ENCODE measurements at places on chromosomes 3 and 15. TPM values are rescaled to one million over a fixed set of nuclear protein-coding genes. Genes with fewer than 3 reads are reported as not detected.

ATP13A5 gene
- total RNA-seq = 2.3 TPM

- no peak for DNase-seq
Observed at GRCh38 chr15:89472785-89473256, 23.6 kb downstream of the RHCG start.

DNA sequence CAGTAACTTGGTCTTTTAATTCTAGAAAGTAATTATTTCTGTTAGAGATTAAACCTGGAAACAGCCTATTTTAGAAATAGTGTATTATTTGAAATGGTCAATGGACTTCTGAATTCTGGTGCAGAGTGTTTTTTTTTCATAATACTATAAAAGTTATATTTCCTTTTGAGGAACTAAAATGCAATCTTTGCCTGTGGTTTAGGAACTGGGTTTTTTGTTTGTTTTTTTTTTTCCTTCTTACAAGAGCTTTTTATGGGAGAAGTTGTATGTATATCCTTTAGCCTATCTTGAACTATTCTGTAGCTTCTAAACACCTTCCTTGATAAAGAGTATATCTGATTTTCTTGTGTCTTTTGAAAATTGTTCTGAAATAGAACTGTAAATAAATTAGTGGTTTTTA lies 88.3 kb downstream of the ARIH1 start:
- no peak for DNase-seq

- no peak for DNase-seq
Observed at GRCh38 chr3:149648525-149648924, 9.3 kb downstream of the WWTR1 start.

GOLGA6L9 gene
- total RNA-seq = 7.5 TPM

DNA sequence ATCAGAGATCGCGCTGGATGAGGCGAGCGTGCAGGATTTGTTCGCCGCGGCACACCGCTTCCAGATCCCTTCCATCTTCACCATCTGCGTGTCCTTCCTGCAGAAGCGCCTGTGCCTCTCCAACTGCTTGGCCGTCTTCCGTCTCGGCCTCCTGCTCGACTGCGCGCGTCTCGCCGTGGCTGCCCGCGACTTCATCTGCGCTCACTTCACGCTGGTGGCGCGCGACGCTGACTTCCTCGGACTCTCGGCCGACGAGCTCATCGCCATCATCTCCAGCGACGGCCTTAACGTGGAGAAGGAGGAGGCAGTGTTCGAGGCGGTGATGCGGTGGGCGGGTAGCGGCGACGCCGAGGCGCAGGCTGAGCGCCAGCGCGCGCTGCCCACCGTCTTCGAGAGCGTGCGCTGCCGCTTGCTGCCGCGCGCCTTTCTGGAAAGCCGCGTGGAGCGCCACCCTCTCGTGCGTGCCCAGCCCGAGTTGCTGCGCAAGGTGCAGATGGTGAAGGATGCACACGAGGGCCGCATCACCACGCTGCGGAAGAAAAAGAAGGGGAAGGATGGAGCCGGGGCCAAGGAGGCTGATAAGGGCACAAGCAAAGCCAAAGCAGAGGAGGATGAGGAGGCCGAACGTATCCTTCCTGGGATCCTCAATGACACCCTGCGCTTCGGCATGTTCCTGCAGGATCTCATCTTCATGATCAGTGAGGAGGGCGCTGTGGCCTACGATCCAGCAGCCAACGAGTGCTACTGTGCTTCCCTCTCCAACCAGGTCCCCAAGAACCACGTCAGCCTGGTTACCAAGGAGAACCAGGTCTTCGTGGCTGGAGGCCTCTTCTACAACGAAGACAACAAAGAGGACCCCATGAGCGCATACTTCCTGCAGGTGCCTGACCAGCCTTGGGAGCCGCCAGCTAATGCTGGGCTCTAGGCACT lies 819 bp downstream of the KLHL40 start:
- DNase-seq = no peak

GRCh38 chr3:177396733-177397132 lies 199.5 kb upstream of the TBL1XR1 start:
- DNase-seq = no peak

IL17RE gene
- 22.0 TPM for total RNA-seq

DNA sequence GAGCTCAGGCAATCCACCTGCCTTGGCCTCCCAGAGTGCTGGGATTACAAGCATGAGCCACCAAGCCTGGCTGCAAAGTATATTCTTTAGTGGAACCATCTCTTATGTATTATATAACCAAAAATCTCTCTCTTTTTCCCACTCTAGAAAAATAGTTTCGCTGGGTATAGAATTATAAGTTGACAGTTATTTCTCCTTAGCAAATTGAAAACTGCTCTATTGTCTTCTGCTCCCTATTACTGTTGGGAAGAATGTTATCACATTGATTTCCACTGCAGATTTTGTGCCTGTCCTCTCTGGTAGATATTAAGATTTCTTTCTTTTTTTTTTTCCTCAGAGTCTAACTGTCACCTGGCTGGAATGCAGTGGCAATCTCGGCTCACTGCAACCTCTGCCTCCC lies 10.2 kb upstream of the DHX30 start:
- DNase-seq = no peak

DNA sequence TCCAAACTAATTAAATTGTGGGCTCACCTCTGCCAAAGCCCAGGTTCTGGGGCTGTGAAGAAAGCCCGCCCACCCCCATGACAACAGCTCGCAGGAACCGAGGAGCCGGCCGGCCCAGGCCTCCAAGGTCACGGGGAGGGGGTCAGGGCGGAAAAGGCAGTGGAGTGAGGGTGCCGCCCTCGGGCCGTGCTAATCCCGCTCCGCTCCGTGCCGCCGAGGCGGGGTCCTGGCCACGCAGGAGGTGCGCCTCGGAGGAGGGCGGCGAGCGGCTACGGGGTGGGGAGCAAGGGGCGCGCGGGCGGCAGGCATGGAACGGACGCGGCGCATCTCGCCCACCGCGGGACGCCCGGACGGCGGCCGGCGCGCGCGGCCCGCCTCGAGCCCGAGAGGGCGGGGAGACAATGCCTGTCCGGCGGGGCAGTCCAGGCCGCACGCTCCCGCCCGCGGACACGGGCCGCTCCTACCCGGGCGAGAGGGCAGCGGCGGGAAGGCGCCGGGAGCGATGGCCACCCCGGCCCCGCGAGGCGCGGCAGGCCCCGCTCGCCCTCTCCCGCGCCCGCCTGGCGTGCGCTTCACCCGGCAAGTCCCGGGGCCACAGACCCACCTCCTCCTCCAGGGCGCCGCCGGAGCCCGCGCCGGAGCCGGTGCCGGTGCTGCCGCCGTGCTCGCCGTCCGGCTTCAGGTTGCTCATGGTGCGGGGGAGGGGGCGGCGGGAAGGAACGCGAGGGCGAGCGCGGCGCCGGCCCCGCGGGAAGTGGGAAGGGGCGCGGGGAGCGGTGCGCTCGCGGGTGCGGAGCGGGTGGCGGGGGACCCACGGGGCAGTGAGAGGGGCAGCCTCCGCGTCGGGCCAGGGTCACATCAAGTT lies 528 bp downstream of the RBPMS2 start:
- DNase-seq = no peak

- DNase-seq = no peak
Observed at GRCh38 chr15:83068054-83068453, 1.0 kb upstream of the BTBD1 start.

DNA sequence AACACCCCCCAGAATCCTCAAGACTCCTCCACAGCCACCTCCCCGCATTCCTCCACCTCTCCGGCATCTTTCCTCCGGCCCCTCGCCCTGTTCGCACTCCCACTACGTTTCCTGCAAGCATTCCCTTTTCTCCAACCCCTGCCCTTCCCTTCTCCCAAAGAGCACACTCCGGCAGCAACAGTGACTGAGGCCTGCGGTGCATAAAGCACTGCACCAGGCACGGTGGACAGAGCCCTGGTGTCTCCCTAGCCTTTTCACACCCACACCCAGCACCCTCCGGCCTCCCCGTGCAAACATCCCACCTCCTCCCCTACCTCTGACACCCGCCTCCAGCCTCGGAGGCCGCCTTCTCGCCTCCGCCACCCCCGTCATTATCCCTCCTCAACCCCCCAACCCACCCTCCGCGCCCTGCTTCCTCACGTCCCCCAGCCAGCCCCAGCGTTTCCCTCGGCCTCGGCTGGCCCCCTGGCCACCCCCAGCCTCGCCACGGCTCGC lies 577 bp downstream of the ZNF148 start:
- DNase-seq = no peak

- DNase-seq = no peak
Observed at GRCh38 chr3:137992592-137992991, 17.4 kb upstream of the CLDN18 start.

DNA sequence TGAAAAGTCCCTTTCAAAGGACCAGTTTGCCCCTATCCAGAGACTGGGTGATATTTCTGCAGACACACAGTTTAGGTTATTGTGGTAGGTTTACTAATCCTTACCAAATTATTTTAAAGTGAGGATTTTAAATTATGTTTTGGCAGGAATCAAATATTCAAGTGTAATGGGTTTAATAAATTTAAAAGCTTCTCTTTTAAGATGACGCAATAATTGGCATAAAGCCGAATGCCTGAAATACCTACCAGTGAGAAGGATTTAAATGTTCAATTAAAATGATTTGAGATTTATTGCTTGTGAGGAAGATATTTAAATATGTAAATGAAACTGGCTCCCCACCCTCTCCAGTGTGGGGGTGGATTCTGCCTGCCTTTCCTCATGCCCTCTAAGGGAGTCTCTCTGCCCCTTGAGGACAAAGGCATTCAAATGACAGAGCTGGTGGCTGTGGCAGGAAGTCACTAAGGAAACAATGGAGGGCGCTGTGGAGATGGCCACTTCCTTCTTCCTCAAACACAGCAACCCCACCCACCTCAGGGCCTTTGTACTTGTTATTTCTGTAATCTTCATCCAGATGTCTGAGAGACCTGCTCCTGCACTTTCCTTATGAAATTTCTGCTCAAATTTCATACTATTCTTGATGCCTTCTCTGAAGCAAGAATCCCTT lies 131.7 kb downstream of the TNIK start:
- DNase-seq = no peak

NDN gene
- 105 TPM for total RNA-seq

DNA sequence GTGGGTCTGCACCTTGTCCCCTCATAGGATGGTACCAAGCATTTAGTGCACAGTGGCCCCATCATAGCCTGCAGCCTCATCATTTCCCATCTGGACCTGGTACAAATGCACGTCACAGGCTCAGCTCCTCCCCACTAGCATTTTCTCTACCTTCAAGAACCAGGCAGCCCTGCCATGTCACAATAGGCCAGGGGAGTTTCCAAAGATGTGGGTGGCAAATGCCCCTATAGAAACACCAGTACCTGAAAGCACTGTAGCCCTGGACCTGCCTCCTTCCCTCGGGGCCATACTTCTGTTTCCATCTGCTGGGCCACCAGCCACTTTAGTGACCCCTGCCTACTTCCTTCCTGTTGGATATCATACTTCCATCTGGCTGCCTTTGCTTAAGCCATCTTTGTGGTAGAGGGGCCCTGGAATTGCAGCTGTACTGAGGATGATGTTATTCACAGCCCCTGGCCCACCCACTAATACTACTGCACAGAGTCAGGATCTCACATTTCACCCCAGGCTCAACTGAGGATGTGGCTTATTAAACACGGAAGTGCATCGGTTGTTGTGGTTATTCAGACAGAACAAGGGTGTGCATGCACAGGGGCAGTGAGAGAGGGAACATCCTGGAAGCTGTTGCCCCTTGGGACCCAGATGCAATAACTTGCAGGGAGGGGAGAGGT lies 3.8 kb downstream of the TCTA start:
- no peak for DNase-seq

CMTM6 gene
- total RNA-seq = 89.5 TPM

DNA sequence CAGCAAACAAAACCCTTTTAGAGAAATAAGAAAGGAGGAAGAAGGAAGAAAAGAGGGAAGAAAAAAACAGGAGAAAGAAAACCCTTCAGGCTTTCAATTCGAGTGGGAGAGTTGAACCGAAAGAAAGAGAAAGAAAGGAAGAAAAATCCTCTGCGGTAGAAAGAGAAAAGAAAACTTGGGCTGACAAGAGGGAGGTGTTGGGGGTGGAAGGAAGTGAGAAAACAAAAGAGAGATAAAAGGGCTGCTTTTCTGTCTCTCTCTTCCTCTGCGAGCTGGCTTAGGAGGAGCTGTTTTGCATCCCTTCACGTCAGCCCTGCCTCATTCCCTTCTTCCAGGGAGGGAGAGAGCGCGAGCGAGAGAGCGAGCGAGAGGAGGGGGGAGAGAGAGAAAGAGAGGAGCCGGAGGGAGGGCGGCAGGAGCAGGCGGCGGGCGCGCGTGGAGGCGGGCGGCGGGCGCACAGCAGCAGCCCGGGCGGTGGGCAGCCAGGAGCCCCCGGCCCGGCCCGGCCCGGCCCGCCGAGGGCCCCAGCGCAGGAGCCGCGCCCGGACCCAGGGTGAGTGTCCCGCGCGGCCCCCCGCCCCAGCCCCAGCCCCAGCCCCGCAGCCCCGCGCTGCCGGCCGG lies at the start of gene ZNF710:
TSS of gene ZNF710 (plus strand) at position 263 of the 621 bp plus-strand sequence. CDS start 65,814 bp downstream, outside the sequence.
- DNase-seq = no peak

DNA sequence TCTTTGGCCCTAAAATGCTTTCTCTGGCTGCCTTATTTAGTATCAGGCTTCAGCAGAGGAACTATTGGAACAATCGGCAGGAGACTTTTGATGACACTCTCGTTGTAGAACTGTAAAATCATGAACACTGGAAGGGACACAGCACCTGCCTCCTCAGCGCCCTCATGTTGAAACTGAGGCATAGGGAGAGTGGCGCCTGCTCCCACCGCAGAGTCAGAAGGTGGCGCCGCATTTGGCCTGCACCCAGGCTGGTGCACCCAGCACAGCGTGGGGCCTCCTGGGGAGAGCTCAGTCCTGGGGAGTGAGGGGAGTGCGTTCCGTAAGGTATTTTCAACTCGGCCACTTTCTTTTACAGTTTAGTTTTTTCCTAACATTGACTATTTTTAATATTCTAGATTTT lies 78.2 kb upstream of the BLM start:
- no peak for DNase-seq

GRCh38 chr15:34657469-34658127 lies 74.1 kb upstream of the GOLGA8B start:
- DNase-seq = no peak

C2CD4B gene
- total RNA-seq = 2.5 TPM

DNA sequence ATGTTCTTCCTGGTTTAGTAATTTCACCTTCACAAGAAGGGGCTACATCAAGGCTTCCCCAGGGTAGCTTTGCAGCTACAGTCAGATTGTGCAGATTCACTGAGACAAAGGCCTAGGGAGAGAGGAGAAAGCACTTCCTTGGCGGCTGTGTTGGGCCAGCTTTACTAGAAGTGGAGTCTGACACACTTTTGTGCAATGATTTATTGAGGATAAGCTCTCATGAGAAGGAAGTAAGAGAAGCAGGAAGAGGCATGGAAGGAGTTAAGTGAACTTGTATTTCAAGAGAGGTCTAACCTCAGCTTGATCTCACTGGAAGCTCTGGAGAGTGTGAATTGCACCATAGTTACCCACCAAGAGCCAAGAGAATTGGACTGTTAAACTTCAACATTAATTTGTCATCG lies 78.9 kb downstream of the TGFBR2 start:
- no peak for DNase-seq

DNA sequence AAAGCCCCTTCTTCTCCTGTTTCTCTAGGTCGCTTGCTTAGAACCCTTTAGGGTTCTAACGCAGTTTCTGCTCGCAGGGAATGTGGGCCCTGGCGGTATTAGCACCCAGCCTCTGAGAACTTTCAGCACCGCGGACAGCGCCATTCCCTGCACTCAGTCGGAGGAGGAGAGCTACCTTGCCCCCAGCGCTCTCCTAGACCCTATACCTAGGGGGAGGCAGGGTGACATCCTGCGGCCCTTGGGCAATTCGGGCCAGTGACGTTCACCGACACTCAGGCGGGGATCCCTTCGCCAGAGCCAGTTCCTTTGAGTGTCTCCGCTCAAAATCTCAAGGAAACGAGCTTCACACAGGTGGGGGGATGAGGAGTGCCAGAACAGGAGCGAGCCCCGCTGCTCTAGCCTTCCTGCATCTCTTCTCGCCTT lies 1.3 kb downstream of the SLC7A14 start:
- peak; percentile 18 for DNase-seq

GRCh38 chr3:141816958-141817357 lies 53.8 kb downstream of the GRK7 start:
- no peak for DNase-seq

ST8SIA2 gene
- total RNA-seq = not detected
